ENCODE measurements at places on chromosomes 4 and X.

- no peak for DNase-seq
These were observed 26.0 kb downstream of the MANBA start for GRCh38 chr4:102734591-102735385.

GRCh38 chrX:30992381-30992904 is 79.4 kb downstream of the FTHL17 start:
- no peak for DNase-seq

DNA sequence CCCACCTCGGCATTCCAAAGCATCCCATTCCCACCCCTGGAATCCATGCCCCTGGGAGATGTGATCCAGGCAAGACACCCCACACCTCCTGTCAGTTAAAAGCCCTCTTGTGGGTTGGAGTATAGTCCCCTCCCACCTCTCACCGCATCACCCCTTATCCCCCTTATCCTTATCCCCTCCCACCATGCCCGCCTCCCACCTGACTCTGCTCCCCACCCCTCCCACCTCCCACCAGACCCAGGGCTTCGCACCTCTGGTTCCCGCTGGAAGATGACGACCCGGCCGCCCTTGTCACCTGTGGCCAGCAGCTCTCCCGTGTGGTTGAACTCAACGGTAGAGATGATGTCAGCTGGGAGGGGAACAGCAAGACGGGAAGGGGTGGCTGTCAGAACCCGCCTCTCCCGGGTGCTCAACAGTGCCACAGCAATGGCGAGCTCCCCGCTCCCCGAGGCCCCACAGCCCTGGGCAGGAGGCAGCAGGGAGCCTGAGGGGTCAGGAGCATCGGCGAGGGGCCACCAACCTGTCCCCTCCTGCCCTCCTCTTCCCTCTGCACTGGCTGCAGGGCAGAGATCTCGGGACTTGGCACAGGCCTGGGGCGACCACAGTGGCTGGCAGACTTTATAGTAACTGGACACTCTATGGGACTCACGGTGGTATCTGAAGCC is 91.5 kb downstream of the PPP2R2C start:
- no peak for DNase-seq

DNA sequence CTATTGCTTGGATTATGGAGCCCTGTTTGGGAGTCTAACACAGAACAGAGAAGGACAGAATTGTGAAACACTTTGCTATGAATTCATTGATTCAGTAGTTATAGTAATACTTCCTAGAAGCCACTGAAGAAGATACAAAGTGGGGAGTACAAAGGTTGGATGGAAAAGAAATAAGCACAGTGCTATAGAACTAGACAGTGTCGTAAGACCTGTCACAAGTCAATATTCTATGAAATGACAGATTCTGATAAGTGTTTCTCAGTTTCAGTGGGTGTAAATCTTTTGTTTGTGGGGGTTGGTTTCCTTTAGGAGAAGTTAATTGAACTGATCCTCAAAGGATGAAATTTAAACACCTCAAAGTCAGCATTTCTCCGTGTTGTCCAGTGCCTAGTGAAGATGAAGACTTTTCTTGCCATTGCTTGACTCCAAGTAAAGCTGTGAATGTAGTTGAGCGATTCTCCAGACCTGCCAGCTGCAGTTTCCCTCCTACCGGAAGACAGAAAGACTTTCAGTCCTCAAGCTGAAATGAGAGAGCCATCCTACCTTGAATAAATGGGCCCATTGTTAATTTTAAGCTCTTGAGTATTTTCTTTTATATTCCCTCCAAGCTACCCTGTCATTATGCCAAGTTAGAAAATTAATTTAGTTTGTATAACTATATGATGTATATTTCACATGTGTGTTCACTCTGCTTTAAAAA is 7.9 kb downstream of the PDLIM5 start:
- DNase-seq = no peak

DNA sequence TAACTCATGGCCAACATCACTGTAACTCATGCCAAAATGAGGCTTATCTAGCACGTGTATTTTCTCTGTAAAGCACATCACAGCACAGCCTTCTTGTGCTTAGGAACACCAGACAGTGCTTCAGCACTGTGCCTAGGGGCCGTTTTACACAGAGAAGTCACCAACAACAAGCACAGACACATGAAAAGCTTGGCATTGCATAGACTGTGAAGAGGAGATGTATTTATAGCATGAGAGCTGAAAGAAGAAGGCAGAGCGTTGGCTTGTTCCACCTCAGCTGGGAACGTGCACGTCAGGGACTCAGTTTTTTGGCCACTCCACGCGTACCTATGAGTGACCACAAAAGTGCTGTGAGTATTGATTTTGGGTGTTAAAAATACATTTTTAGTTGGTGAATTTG is 116.3 kb upstream of the SFRP2 start:
- no peak for DNase-seq

GRCh38 chr4:176031922-176032321 is 33.7 kb upstream of the WDR17 start:
- no peak for DNase-seq

GRCh38 chr4:166078383-166078782 is 205.3 kb downstream of the TLL1 start:
- DNase-seq = peak; percentile 28

DNA sequence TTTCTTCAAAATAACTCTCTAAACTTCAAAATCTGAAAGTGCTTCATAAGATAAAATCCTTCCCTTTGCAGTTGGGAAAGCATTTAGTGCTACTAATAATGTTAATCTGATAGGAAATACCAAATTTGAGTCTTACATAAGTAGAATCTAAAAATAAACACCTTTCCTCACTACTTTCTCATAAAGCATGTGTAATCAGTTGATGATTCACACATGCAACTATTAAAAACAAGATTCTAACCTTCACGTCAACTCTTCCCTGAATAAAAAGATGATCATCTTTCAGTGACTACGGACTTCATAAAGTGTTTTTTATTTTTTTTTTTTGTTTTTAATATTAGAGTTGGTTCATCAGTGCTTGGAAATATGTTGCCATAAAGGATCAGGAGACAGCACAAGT is 172.6 kb downstream of the ACTRT1 start:
- DNase-seq = no peak

DNA sequence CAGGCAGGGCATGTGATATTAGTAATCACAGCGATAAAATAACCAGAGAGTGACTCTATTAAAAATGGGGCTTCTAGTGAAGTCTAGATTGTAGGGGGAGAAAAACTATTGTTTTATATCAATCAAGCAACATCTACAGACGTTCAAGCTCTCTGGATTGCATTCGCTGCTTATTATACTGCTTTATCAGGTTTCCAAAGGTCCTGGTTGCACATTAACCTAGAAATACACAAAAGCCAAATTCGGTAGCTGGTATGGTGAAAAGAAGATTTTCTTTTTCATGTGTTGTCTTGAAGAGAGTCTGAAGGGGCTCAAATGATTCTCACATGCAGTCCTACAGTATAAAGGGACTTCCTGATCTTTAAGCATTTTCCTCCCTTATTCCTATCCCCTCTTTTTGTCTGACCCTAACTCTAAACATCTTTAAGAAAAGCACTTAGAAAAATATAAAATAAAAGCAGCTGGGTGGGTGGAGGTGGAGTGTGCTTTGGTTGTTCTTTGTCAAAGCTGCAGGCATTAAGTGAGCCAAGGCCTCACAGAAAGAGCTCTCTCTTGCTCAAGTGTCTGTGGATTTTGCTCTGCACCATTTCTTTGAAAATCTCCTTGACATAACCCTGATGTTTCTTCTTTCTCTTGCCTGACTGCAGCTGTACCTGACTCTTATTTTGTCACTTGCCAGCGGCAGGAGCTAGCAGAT is 46.1 kb downstream of the MID1IP1 start:
- no peak for DNase-seq

- DNase-seq = no peak
These were observed 66.9 kb downstream of the PARM1 start for GRCh38 chr4:74999714-75000309.

GRCh38 chr4:48786549-48786948 is 6.5 kb upstream of the FRYL start:
- DNase-seq = no peak

DNA sequence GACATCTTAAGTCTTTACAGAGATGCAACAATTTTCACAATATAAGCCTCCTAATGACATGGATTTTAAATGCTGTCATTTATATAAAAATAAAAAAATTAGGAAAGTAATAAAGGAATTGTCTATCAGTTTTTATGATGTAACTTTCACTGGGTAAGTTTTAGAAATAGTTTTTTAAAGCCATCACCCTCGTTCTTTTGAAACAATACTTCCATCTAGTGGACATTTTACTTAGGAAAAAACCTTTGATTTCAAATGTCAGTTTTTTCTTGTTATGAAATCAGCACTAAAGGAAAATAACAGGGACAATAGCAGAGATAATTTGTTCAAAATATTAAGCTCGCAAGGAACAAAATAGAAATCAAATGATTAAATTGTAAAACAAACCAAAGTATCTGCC is 24.3 kb upstream of the NDNF start:
- DNase-seq = peak; percentile 7

DNA sequence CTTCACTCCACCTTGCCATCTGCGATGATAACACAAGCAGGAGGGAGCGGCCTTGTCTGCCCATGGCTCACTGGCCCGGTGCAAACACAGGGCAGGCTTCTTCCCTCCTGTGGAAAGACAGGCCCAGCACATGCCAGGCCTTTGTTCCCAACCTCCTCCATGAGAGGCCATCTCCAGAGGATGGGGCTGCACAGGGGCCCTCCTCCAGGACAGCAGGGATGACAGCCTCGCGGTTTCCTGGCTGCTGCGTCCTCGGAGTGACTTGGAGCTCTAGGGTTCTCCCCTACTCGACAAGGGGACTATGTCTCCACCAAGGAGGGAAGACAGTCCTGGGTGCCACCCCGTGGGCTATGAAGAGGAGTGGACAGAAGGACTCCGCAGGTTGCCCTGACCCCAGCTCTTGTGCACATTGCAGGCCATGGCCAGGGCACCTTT is 21.8 kb downstream of the RNF212 start:
- no peak for DNase-seq

DNA sequence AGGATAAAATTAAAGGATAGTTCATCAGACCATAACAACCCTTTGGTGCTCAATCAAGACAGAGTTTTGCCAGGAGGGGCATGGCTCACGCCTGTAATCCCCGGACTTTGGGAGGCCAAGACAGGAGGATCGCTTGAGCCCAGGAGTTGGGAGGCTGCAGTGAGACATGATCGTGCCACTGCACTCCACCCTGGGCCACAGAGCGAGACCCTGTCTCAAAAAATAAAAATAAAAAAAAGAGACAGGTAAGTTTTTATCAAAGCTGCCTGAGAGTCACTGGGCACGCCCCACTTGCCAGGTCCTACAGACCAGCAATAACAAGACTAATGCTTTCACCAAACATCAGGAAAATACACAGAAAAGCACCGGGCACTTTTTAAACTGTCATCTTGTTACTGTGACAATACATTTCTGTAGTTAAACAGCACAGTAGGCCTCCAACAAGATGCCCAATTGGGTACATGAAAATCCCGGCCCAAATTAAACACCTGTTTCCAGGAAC is 765 bp downstream of the CFAP97 start:
- DNase-seq = no peak

GRCh38 chr4:159296061-159296460 is 193.2 kb downstream of the RAPGEF2 start:
- no peak for DNase-seq

DNA sequence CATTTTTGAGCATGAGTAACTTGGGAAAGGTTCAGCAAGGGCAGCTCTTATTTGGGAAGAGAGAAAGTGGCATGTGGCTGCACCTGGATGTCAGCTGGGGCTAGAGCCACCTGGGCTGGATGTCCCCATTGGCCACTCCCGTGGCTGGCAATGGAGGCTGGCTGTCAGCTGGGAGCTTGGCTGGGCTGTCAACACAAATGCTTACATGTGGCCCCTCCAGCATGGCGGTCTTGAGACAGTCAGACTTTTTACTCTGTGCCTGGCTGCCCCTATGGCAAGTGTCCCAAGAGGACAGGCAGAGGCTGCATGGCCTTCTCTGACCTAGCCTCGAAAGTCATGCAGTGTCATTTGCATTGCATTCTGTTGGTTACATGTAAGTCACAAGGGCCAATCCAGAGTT is 99.6 kb downstream of the FAM53A start:
- no peak for DNase-seq

GRCh38 chr4:124372916-124373315 is 339.6 kb downstream of the ANKRD50 start:
- DNase-seq = no peak

GRCh38 chrX:129798888-129799287 is 19.1 kb downstream of the SASH3 start:
- DNase-seq = no peak

DNA sequence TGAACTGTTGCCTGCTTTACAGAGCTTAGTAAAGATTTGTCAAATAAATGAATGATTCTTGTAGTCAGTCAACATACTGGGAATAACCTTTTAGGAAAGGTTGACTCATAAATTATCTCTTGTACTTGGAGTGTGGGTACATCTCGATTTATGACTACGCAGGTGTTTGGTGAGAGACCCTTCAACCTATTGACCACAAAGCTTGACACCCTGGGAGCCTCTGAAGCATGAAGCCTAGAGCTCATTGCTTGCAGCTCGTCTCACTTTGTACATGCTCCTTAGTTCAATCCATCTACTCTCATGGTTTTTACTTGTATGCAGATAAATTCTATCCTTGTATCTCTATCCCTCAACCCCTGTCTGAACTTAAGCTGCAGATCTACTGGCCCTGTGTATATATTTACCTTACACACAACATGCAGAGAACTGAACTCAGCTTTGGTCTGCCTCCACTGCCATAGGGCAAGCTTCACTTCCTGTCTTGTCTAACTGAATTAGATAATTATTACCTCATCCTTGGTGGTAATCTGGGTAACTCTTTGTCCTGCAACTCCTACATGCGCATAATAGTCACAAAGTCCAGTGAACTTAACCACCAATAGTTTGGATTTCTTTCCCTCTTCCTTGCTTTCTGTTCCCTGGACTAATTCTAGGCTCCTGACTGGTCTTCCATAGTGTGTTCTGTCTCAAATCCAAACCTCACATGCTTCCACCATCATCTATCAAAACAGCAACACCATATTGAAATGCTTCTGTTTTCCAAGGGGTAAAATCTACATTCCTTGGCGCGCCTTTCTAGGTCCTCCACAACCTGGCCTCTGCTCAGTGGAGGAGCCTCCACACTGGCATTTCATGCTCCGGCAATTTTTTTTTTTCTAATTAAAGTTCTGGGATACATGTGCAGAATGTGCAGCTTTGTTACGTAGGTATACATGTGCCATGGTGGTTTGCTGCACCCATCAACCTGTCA is 32.2 kb upstream of the FAT1 start:
- no peak for DNase-seq

GRCh38 chr4:32562010-32562409 is 1841.8 kb downstream of the PCDH7 start:
- DNase-seq = no peak

GRCh38 chr4:176818531-176818930 is 25.8 kb upstream of the VEGFC start:
- no peak for DNase-seq

- no peak for DNase-seq
These were observed 104.4 kb downstream of the GPC3 start for GRCh38 chrX:133881007-133881406.

DNA sequence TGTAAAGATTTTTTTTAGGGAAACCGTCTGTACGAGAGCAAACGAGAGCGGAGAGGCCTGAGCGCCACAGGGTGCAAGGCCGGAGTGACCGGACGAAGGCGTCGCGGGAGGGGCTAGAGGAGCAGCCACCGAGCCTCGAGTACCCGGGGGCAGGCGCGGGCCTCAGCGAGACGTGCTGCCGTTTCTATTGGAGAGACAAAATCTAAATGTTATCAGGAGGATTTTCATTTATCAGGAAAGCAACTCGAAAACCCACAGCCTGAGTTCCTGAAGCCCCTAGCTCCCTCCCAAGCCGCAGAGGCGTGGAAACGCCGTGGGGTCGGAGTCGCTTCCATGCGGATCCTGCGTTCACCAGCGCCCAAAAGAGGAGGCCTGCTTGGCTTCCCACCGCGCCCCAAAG is 194.3 kb downstream of the MGST2 start:
- DNase-seq = no peak

Data from HTR-8/SVneo (cell line).